Kidney epithelial cell (primary cell): ENCODE measurements at places on chromosomes 7 and 10.

GRCh38 chr7:98168181-98168903 lies 42.9 kb upstream of the BHLHA15 start:
- peak; percentile 62 for DNase-seq

DNA sequence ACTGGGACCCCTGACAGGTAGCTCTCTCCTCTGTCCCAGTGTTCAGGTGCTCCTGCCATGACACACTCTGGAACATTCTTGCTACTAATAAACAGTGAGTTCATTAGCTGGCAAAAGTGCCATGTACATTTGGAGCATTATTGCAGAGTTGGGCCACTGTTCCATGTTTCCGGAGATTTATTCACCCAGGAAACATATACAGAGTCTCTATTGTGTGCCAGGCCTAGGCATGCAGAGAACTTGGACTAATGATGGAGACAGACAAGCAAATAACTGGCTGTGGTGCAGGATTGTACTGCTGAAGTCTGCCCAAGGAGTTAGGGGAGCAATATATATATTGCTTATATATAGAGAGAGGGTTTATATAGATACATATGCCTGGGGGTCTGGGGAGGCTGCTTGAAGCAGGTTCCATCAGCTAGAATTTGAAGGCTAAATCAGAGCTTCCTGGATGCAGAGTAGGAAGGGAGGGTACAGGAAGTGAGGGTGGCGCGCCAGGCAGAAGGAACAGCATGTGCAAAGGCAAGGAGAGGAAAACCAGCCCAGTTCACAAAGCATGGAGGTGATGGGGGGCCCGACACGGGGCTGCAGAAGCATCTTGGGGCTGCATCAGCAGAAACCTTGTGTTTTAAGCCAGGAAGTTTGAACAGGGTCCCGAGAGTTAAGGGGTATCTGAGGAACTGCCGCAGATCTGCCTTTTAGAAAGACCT lies 22.7 kb upstream of the EEPD1 start:
- no peak for DNase-seq

DNA sequence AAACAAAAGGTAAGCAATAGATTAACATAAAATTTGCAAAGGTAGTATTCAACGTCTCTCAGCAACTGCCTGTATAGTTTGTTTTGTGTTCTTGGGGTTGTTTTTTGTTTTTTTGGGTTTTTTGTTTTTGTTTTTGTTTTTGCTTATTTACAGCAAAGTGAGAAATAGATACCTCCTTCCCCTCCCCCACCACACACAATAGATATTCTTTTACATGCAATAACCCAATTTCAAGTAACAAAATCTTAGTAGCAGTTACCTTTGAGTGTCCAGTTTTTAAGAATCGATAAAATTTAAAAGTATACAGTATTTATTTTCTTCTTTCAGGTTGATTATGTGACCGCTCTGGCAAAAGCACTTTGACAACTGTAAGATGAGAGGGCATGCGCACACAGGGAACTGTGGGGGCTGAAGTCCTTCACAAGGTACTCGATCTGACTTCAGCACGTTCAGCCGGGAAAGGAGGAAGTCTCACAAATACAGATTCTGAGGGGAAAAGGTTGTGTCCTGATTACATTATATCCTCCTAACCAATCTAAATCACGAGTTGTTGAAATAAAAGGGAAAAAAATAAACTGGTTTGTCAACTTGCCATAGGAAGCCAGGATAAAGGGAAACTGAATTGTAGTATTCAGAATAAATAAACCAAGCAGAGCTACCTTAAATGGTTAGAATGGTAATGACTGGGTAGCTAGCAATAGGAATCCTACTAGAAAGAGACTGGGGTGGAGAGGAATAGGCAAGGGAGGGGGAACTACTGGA lies 47.8 kb downstream of the CPEB3 start:
- no peak for DNase-seq

DNA sequence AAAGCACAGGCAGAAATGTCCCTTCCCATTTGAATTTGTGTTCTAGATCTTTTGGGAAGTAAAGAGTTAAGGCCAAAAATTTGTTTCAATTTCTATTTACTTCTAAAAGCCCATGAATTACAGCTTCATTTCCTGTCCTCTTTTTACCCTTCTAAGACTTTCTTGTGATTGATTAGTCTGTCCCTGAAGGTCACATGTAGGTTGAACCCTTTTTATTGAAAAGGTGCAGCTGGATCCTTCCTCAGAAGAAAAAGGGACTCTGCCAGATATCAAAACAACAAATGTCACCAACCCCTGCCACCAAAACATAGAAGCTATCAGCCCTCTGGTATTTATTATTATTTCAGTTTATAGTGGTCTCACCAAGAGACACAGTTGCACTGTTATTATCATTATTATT lies 424.9 kb upstream of the DPP6 start:
- no peak for DNase-seq

DNA sequence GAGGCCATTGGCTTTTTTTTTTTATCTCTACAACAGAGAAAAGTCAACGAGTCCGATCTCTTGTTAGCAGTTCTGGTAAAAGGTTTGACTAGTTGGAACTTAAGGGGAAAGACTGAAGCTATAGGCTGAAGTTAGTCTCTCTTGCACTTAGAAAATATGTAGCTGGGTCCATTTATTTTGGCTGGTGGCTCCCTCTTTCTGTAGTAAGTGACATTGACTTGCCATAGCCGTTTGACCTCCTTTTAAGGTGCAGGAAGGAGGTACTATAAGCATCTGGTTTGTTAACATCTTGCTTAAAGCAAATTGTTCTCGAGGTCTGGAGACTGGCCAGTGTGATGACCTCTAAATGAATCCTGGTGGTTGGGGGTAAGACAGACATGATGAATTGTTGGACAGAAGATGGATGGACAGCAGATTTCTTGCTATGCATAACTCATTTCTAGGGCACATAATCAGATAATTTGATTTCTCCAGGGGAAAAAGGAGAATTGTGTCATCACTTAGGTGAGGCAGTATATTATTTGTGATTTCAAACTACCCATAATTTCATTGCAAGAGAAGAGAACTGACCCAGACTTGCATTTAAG lies 356.3 kb upstream of the GALNT17 start:
- no peak for DNase-seq
